Right lung (tissue), 10 donors: ENCODE measurements at places on chromosomes 11 and 22. TPM values are rescaled to one million over a fixed set of nuclear protein-coding genes. Genes with fewer than 3 reads are reported as not detected.

Gene OR6A2
- polyA plus RNA-seq, result not detected

DNA sequence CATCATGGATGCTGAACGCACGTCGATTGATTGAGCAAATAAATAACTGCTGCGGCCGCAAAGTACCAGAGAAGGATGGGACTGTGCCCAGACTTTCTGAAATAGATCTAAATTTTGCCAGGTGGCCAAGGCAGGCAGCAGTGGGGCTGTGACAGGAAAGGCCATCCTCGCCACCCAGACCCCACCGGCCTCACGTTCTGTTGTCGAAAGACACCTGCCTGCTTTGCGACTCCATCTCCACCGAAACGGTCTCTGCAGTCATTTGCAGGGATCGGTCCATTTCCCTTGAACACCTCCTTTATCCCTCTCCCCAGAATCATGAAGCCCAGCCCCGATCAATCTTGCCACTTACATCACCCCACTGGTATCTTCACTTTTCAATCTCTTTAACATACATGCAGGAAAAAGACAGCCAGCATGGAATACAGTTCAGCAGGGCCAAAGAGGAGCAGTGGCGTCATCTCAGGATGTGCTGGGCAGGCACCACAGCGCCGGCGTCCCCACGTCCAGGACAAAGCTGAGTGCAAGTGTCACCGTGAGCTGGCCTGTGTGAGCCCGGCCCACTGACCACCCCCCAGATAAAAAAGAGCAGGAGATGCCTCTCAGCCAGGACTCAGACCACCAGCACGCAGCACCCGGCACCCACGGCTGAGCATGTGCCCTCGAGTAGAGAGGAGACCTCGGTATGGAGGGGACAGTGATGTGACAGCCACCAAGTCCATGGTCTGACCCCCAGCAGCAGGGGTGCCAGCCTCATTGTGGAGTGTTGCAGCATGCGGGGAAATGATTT, 610.3 kb downstream of the TBC1D22A start:
- DNase-seq, result no peak

GRCh38 chr11:76215941-76216340, 9.6 kb upstream of the WNT11 start:
- DNase-seq, result no peak

DNA sequence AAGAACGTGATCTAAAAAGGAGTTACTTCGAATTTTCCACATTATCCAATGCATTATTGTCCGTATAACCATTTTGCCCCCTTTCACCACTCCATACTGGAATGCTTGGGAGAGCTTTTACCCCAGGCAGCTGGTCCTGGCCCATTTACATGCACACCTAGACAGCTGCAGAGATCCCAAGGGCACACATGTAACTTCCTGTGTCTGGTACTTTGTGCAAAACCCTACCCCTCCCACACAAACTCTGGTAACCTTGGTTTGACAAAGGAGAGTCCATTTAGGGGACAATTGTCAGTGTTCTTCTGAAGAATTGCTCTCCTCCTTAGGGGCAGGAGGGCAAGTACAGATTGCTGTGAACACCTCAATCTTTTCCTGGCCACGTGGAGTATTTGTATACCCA, 57.3 kb upstream of the SORL1 start:
- no peak for DNase-seq

- no peak for DNase-seq
Measured at GRCh38 chr11:67120456-67120855, 1.4 kb downstream of the KDM2A start.

DNA sequence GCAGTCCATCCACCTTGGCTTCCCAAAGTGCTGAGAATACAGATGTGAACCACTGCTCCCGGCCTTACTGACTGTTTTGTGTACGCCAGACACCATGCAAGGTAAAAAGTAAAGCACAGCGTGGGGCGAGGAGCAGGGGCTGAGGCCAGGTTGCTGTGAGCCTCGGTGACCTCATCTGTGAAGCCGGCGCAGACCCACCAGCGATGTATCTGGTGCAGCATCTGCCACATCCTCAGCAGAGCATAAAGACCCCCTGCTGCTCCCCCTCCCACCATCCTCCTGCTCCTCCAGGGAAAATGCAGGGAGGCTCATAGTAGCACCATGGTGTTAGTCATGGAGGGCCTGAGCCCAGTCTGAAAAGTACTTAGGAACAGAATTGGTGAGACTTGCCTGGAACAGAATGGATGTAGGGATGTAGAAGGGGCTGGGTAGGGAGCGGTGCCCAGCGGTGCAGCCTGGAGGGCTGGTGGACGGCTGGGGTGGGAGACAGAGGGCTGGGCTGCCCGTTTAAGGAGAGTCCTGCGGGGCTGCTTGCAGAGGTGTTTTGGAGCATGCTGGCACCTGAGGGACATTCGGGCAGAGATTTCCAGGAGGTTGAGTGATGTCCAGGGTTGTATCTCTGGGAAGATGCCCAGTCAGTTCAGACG, 462.4 kb downstream of the BRD1 start:
- DNase-seq, result no peak

DNA sequence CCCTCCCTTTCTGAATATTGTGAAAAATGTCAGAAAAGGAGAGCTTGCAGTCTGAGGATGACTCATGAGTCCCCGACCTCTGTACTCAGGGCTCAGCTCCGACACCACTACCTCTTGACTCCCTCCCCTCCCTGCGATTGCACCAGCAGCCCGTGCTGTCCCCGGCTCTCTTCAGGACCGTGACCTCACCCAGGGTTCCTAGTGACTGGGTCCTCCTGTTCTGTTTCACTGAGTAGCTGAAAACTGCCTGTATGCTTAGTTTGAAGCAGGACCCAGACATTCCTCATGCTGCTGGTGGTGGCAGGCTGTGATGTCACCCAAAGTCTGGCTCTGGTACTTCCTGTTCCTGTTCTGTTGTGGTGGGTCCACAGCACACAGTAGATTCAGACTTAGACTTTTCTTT, 11.7 kb downstream of the PHRF1 start:
- DNase-seq, result no peak

GRCh38 chr11:12110714-12111548, 541 bp downstream of the MICAL2 start:
- no peak for DNase-seq
